ENCODE measurements at places on chromosomes 4 and X.

- DNase-seq: no peak
These were observed at the start of gene GPC4 for GRCh38 chrX:133415276-133416105. Gene GPC4, minus strand, starts transcription at chrX:133415489. Its CDS starts 524 bp downstream, at chrX:133414965.

- no peak for DNase-seq
These were observed 26.5 kb downstream of the CD40LG start for GRCh38 chrX:136674270-136674985.

DNA sequence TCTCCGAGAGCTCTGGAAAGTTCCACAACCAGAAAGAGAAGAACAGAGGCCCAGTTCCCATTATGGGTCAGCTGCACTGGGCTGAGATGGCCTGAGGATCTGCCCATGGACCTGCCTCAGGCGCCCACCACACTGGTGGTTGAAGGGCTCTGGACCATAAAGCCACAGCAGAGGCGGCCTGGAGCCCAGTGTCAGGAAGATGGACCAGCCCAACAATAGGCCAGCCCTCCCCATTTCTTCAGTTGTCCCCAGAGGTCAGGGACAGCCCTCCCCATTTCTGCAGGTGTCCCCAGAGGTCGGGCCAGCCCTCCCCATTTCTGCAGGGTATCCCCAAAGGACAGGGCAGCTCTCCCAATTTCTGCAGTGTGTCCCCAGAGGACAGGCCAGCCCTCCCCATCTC is 37.2 kb upstream of the C4orf50 start:
- DNase-seq: no peak

GRCh38 chrX:9172464-9172850 is 138.5 kb upstream of the FAM9B start:
- no peak for DNase-seq

DNA sequence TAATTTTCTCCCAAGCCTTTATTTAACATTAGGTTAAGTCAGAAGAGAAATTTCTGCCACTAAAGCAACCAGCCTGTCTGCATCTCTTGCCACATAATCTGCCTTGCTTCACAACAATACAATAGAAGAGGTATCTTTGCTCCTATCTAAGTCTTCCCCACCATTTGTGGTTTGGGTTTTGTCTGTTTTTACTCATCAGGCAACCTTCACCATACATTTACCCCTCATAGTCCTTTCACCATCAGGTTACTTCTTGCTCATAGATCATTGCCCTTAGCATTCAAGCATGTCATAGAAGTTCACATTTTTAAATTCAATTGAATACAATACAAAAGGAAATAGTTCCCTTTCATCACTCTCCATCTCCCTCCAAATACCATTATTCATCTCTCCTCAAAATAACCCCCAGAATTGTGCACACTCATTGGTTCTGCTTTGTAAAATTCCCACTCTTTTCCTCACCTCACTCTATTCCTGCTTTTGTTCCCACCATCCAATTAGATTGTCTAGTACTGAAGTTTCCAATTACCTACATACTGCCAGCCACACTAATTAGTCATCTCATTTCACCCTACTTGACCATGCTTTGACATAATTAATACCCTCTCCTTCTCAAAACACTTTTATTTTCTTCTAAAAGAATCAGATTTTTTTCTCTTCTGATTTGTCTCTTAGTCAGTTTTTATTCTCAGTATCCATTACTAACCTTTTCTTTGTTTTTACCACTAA is 1957.0 kb upstream of the AGA start:
- DNase-seq: no peak

DNA sequence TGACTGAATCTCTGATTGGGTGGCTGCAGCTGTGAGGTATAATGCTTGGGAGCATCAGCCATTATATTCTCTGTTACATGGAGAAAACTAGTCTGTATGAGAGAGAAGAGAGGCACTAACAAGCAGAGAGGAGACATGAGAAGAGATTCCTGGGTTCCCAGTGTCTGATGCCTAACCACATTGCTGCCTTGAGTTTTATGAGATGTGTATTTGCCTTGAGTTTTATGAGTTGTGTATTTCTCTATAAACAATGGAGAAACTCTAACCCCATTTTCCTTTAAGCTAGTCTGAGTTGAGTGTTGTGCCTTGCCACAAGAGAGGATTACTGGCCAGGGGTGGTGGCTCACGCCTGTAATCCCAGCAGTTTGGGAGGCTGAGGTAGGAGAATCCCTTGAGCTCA is 208.1 kb downstream of the BCOR start:
- DNase-seq: no peak

DNA sequence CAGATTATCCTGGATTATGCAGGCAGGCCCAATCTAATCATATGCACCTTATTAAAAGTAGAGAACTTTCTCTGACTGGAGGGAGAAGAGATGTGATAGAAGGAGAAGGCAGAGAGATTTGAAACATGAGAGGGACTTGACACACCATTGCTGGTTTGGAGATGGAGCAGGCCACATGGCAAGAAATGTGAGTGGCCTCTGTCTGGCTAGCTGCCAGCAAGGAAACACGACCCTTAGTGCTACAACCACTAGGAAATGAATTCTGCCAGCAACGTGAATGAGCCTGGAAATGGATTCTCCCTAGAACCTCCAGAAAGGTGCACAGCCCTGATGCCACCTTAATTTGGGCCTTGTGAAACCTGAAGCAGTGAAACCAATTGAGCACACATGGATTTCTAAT is 79.5 kb upstream of the MBNL3 start:
- no peak for DNase-seq

- no peak for DNase-seq
These were observed 1905.6 kb downstream of the PCDH7 start for GRCh38 chr4:32625687-32626337.

GRCh38 chrX:7077241-7078230 is 70.0 kb upstream of the STS start:
- DNase-seq: no peak

GRCh38 chr4:151403656-151404055 is 5.3 kb upstream of the FHIP1A start:
- no peak for DNase-seq

DNA sequence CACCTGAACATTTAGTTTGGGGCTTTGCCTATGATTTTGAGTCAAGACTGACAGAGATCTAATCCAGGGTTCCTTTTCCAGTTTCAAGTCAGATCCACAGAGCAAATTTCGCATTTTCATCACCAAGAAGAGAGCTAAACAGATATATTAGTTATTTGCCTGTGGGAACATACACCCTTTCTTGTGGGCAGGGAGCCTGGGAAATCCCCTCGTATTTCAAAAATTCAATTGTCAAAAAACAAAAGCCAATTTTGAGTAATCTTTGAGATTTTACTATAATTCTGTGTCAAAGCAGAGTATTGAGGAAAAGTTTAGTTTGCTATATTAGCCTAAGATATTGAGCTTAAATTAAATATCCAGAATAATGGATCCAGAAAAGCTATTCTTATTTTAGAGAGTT is 56.6 kb downstream of the AFM start:
- DNase-seq: no peak

DNA sequence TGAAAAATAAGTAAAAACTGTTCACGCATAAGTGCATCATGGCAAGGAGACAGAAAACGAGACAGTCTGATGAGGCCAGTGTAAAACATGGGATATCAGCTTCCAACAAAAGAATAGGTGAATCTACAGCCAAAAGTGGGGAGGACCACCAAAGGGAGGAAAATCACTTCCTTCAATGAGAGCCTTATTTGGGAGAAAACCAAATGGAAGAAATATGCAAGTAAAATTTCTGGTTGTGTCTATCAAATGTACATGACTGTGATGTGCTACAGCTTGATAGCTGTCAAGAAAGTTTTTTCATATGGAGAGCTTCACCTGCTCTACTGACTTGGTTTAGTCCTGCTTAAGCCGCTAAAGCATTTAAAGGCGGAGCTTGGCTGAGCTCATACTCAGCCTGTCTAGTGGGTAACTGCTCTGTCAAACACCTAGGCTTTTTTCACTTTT is 66.2 kb downstream of the MAGEA1 start:
- DNase-seq: no peak

DNA sequence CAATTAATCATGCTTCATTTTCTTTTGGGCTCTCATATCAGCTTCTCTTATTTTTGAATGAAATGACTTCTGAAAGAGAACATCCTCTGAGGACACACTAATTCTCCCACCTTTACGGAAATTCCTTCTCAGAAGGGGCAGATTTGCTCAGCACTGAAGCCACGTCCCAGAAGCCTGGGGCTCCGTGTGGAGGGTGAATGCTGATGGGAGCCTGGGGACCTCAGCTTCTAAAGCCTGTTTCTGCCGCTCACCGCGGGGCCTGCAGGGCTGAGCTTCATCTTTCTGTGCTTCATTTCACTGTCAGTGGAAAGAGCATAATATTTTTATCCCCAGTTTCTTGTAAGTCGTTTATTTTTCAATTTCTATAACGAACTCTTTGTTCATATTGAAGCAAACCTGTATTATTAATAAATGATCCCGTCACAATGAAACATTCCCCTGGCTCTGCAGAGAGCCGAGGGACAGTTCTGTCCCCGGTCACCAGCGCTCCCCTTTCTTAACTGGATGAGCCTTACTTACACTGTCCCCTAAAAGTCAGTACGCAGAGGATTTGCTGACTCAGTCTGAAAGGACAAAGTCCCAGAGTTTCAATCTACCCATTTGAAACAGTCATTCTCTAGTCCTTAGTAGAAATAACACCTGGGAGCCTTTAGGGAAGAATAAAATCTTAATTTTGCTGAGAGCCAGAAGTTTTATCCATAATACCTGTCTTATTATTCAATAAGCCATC is 364.6 kb upstream of the FAT1 start:
- DNase-seq: no peak

GRCh38 chrX:136395271-136395670 is 92.5 kb upstream of the BRS3 start:
- DNase-seq: no peak

- no peak for DNase-seq
These were observed 1640.9 kb upstream of the PCDH7 start for GRCh38 chr4:29079260-29079659.

DNA sequence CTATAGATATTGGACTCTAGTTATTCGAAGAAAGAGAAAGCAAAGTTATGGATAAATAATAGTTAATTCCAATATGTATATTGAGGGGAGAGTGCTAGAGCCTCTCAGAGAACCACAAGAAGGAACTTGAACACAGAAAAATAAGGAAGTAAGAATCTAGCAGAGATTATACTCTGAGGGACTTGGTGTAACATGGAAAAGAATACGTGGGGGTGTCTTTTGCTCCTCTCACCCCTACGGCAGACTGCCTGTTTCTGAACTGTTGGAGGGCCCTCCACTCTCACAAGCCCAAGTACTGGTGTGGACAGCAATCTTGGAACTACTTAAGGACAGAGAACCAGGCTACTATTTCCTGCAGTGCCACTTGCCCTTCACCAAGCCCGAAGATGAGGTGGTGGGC is 1174.4 kb upstream of the PCDH10 start:
- no peak for DNase-seq

GRCh38 chr4:186297013-186297645 is 31.1 kb downstream of the F11 start:
- DNase-seq: no peak

GRCh38 chrX:85905851-85906250 is 141.5 kb downstream of the CHM start:
- DNase-seq: no peak

GRCh38 chrX:73668779-73669178 is 105.8 kb downstream of the CHIC1 start:
- no peak for DNase-seq

- no peak for DNase-seq
These were observed 50.8 kb downstream of the CBLL2 start for GRCh38 chrX:22323541-22323940.

- no peak for DNase-seq
These were observed 64.8 kb upstream of the NR0B1 start for GRCh38 chrX:30373951-30374350.

DNA sequence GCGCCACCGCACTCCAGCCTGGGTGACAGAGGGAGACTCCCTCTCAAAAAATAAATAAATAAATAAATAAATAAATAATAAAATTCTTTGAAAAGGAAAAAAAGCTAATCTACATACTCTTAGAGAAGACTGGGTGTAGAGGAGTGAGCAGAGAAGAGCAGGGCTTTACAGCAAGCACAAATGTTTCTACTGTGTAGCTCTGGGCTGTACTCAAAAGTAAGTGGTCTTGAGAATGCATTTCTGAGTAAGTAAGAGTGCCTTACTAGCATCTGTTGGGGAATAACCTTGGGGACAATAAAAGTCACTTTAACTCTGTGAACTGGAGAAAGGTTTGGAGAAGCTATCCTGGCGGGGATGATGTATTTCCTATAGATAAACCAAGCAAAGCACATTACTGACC is 185.8 kb downstream of the WDFY3 start:
- no peak for DNase-seq

GRCh38 chr4:77349364-77349763 is 192.4 kb downstream of the CCNG2 start:
- no peak for DNase-seq

- DNase-seq: no peak
These were observed 66.0 kb downstream of the CAMK2D start for GRCh38 chr4:113695328-113696169.

GRCh38 chr4:96993560-96993959 is 1149.7 kb downstream of the STPG2 start:
- DNase-seq: no peak

DNA sequence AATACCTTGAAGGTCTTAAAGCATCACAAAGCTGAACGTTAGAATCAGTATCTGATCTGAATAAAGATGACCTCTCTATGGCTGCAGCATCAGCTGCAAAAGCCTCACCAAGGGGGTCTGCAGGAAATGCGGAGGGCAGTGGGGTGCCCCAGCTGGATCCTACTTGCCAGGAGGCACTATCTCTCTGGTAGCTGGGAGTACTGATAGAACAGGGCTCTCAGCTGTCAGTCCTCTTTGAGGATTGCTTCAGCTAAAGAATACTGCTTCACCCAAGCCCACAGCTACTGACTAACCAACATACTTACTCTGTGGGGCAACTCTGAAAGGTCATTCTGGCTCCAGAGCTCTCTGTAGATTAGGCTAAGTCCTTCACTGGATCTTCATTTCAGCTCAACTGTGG is 112.5 kb upstream of the ZFP42 start:
- DNase-seq: no peak
